Posterior vena cava (tissue), 2 donors: ENCODE measurements at places on chromosomes 6 and 20.

GRCh38 chr6:81668615-81669047 lies 83.8 kb downstream of the TENT5A start:
- no peak for DNase-seq

- no peak for DNase-seq
These were observed 42.6 kb downstream of the UQCC2 start for GRCh38 chr6:33668914-33669313.

GRCh38 chr6:142482249-142482648 lies 180.4 kb downstream of the ADGRG6 start:
- no peak for DNase-seq

DNA sequence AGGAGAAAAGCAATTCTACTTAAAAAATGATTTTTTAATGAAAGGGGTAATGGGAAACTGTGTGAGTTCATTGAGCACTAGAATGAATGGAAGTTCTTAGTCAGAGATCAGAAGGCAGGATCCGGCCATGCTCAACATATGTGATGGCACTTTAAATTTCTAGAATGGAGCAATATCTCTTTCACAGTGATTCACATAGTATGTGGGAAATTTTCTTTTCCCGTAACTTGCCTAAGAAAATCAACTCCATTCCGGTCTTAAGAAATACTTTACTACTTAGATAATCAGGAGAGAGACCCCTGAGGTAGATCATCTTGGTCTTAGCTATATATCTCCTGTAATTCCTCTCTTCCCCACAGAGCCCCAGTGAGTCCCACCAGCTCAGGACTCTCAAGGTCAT lies 131.8 kb downstream of the SCML4 start:
- no peak for DNase-seq

DNA sequence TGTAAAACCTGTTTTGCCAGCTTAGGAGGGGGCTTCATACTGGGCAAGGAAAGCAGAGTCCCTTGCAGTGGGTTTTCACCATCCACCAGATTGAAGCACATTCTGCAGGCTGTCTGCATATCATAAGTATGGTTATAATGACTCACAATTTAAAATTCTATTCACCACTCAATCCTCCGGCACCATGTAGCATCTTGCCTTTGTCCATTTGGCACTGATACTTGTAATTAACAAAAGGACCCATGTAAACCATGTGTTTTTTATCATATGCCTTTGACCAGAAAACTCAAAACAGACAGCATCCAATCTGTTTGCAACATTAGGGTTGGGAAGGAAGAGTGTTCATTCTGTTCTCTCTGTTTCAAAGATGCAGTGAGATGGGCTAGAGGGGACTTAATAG lies 3.0 kb downstream of the CD83 start:
- DNase-seq: peak; percentile 3

GRCh38 chr6:167049275-167049674 lies 50.1 kb downstream of the CEP43 start:
- no peak for DNase-seq

DNA sequence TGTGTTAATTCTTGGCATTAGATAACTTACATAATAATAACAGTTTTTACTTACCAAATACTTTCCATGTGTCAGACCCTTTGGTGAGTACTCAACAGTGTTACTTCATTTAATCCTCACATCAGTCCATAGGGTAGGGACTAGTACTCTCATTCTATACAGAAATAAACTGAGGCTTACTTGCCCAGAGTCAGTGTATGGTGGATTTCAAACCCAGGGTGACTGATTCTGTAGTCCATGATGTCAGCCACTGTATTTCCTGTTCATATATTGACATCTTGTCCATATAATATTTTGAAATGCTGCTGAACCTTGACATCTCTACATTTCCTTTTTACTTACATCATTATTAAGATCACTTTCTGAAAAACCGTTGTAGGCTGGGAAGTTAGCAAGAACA lies 2.5 kb upstream of the PNLDC1 start:
- no peak for DNase-seq

GRCh38 chr6:64476935-64477334 lies 841.3 kb downstream of the PHF3 start:
- no peak for DNase-seq

GRCh38 chr20:57192311-57192710 lies 74.1 kb downstream of the BMP7 start:
- DNase-seq: no peak

DNA sequence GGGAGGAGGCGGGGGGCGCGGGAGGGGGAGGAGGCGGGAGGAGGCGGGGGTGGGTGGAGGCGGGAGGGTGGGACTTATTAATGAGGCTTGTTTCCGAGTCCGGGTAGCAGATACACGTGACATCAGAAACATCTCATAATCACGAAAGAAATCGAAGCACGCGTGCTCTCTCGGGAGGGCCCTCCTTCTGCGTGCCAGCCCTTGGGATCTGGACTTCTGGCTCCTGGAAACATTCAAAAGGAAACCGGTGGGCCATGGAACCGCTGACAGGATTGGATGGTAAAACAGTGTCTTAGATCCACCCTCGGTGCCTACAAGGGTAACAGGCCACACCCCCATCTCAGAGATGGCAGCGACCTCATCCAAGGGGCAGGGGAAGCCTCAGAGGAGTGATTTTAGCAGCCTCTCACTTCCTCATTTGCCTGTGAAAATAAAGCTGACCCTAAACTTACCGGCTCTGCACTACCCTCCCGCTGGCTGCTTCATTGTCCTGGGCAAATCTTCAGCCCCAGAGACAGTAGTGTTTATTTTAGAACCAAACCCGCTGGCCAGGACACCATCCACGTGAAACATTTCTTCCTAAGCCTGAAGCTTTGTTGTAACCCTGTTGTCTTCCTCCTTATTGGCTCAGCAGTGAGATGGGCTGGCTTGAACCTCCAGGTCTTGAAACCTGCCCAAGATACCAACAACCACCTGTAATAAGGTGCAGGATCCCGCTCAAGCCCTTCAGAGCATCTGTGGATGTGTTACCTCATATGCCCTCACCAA lies 97.5 kb downstream of the PSMG4 start:
- peak; percentile 85 for DNase-seq

DNA sequence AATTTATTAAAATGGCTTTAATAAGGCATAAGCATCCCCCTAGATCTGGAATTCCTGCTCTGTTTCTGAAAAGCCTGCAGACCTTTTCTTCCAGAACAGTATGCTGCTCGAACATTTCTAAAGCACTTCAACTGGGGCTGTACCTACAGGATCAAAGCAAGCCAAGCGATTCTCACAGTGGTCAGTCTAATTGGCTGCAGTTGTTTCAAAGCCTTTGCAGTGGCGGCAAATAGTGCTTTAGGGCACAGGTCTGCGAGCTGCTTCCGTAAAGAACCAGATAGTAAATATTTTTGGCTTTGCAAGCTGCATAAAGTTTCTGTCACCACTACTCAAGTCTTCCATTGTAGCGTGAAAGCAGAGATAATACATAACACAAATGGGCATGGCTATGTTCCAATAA lies 88.9 kb upstream of the FBXL4 start:
- DNase-seq: no peak

GRCh38 chr6:96992343-96992730 lies 67.8 kb downstream of the KLHL32 start:
- no peak for DNase-seq

- DNase-seq: peak; percentile 94
These were observed 287.6 kb downstream of the ESR1 start for GRCh38 chr6:152094992-152095592.

DNA sequence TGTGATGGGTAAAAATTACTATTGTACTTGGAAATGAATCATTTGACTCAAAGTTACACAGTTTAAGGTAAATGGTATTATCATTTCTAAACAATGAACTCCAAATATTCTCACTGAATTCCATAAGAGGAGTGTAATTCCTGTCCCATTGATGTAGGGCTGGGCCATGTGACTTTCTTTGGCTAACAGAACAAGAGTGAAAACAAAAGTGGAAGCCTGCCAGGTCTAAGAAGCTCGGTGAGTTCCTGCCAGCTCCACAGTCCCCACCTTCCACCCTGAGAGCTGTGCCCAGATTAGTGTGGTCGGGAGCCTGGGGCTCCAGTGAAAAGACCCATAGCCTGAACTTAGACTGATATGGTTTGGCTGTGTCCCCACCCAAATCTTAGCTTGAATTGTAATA lies 24.6 kb downstream of the TBXT start:
- DNase-seq: no peak

GRCh38 chr6:83558975-83559374 lies 46.6 kb downstream of the PRSS35 start:
- DNase-seq: no peak

- DNase-seq: no peak
These were observed 42.4 kb upstream of the SLC4A11 start for GRCh38 chr20:3281437-3281836.

DNA sequence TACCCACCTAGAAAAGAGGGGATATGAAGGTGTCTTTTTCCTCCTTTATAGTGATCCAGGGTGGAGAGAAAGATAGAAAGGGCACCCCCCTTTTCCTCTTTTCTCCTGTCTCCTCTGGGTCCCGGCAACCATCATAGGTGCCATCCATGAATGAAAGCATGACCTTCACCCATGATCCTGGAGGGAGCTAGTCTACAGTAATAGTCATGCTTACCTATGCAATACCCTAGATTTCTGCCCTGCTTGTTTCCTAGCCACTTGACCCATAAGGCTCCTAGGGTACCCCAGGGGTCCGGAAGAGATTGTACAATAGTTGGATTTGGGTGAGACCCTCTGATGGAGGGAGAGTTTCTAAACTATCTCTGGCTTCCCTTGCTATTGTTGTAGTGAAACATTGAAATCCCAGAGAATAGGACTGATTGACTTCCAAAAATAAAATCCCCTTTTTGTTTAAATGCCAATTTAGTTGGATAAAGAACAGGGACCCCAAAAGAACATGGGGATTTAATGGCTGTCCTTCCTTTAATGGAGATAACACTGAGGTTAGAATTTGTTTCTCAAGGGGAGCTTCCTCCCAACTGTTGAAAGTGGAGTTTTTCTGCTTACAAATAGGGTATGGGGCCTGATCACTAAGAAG lies 366.8 kb upstream of the KHDRBS2 start:
- no peak for DNase-seq

DNA sequence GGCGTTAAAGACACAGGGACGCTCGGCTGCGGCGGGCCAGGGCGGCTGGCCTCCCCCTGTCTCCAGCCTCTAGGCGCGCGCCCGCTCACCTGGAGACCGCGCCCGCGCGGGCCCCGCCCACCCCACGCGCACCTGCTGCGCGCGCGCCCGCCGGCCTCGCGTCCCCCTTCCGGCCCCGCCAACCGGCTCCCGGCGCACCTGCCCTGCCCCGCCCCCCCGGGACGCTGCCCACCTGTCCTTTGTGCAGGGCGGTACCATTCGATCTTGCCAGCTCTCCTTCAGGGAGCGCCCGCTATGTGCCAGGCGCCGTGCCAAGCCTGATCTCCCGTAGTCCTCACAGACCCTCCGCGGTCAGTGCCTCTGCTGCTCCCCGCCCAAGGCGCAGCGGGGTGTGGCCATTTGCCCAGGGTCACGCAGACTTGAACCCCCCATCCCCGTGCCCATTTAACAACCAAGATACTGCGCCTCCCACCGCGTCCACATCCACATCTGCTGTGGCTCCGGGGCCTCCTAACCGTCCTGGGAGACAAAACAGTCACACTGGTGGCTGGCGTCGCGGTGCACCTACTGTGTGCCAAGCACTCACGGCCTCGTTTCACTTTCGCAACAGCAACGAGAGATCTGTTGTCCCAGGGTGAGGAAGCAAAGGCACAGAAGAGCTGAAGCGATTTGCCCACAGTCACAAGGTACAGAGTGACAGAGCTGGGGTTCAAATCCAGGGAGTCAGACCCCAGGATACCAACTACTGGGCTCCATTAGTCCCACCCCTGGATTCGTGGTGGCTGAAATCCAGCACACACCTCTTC lies 48.1 kb downstream of the NOL4L start:
- DNase-seq: no peak

GRCh38 chr6:106097411-106098231 lies 11.5 kb downstream of the PRDM1 start:
- DNase-seq: no peak

- DNase-seq: no peak
These were observed 36.3 kb upstream of the ID1 start for GRCh38 chr20:31568773-31569162.

- DNase-seq: no peak
These were observed 7.4 kb downstream of the TNFAIP3 start for GRCh38 chr6:137874204-137875057.

DNA sequence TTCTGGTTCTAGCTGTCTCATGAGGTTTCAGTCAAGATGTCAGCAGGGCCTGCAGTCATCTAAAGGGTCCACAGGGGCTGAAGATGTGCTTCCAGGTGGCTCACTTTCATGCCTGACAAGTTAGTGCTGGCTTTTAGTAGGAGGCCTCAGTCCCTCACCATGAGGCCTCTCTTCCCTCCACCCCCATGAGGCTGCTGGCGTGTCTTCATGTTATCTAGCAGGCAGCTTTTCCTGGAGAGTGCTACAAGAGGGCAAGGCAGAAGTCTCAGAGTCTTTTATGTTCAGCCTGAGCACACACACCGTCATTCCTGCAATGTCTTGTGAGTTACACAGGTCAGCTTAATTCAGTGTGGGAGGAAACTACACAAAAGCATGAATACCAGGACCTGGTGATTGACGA lies 769.9 kb downstream of the HDGFL1 start:
- no peak for DNase-seq

DNA sequence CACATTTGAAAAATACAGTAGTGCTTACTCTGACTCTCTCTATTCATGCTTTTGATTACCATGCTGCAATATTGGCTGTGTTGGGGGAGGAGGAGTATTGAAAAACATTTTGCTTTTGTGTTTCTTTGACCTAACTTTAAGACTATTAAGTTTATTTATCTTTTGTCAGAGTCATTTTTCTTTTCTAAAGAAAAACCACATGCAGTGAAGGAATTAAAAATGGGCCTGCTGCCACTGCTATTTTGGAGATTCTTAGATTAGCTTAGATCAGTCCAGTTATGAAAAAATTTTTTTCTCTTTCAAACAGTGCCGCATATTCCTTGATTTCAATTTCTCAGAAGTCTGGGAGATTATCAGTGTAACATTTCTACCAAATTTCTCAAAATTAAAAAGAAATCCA lies 36.1 kb downstream of the BCKDHB start:
- DNase-seq: no peak

DNA sequence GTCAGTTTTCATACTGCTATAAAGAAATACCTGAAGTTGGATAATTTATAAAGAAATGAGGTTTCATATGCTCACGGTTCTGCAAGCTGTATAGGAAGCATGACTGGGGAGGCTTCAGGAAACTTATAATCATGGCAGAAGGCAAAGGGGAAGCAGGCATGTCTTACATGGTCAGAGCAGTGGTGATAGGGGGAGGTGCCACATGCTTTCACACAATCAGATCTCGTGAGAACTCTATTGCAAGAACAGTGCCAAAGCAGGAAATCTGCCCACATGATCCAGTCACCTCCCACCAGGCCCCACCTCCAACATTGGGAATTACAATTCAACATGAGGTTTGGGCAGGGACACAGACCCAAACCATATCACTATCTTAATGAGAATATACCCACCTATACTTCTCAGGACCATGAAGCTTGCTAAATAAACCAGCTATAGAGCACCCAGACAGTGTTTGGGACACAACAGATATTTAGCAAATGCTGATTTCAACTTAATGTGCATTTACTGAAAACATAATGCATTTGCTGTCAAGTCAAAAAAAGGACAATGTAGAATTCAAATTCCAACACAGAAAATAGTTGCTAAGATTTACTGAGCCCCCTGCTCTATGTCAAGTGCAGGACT lies 63.8 kb downstream of the TNFRSF21 start:
- no peak for DNase-seq
